Colonic mucosa (tissue), 4 donors: ENCODE measurements at places on chromosomes 5 and 9.

DNA sequence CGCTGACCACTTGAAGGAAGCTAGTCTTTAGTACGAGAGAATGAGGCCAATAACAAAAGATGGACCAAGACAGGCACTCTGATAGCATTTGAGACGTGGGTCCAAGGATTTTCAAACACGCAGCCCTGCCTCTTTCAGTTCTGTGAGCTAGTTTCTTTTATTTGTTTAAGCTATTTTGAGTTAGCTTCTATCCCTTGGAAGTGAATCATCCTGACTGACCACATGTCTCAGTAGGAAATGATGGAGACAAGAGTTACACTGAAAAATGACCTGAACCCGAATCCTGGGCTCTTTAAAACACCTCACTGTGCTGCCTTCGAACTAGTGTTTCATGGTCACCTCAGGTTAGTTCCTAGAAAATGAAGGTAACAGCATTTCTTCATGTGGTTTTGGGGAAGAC is 9.9 kb downstream of the TEK start:
- no peak for DNase-seq

- DNase-seq: no peak
Observed at GRCh38 chr5:34062419-34062818, 19.4 kb upstream of the C1QTNF3 start.

GRCh38 chr5:105789246-105789645 is 1881.5 kb downstream of the EFNA5 start:
- no peak for DNase-seq

GRCh38 chr9:4812858-4813257 is 20.1 kb downstream of the RCL1 start:
- no peak for DNase-seq

- DNase-seq: no peak
Observed at GRCh38 chr5:1963358-1963757, 80.6 kb upstream of the IRX4 start.

DNA sequence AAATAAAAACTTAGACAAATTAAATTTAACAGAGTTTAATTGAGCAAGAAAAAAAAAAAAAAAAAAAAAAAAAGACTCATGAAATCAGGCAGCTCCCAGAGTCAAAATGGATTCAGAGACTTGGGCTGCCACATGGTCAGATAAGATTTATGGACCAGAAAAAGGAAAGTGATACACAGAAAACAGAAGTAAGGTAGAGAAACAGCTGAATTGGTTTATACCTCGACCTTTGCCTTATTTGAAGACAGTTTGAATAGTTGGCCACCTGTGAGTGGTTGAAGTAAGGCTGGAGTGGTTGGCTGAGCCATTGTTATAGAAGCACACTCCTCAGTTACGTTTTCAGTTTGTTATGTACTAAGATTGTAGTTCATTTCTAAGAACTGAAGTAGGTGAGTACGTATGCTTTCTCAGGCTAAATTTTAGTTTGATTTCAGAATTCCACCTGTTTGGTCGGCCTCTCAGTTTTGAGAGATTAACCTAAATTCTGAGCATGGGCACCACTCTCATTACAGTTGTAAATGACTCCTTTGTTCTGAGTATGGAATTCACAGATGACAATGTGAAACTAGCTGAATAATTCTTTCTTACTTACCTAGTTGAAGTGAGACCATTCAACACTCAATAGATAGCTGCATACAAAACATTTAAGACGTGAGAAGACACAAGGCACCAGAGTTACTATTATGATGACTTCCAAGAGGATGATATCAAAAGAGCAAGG is 149.0 kb downstream of the AOPEP start:
- DNase-seq: peak; percentile 42

GRCh38 chr5:116922532-116922931 is 347.9 kb upstream of the SEMA6A start:
- no peak for DNase-seq

- DNase-seq: no peak
Observed at GRCh38 chr5:180658774-180659564, 9.6 kb upstream of the FLT4 start.

GRCh38 chr5:110965773-110966581 is 105.5 kb upstream of the TSLP start:
- no peak for DNase-seq

DNA sequence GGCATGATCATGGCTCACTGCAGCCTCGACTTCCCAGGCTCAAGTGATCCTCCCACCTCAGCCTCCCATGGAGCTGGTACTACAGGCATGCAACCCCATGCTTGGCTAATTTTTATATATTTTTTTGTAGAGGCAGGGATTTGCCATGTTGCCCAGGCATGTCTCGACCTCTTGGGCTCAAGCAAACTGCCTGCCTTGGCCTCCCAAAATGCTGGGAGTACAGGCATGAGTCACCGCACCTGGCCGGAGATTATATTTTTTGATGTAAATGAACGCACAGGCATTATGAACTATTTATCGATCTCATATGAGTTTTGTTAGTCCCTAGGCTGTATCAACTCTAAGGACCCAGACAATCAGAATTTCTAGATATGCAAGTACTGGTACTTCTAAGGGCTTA is 25.5 kb upstream of the CEP120 start:
- no peak for DNase-seq

DNA sequence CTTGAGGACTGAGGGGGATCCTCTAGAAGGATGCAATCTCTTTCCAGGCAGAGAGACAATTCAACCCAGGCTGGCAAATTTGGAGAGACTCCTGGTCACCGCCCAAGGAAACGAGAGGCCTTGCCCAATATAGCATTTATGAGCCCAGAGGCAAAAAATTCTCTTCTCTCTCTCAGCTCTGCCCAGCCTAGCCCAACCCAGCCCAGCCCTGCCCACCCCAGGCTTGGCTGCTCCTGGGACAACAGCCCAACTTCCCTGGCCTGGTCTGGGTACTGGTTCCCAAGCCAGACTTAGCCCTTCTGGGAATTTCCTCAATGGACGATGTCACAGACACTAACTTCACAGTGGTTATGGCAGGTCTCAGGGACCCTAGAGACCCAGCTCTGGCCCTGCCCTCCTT is 116.5 kb downstream of the PSD2 start:
- no peak for DNase-seq

GRCh38 chr9:129644365-129644764 is 2.4 kb upstream of the ASB6 start:
- DNase-seq: no peak

DNA sequence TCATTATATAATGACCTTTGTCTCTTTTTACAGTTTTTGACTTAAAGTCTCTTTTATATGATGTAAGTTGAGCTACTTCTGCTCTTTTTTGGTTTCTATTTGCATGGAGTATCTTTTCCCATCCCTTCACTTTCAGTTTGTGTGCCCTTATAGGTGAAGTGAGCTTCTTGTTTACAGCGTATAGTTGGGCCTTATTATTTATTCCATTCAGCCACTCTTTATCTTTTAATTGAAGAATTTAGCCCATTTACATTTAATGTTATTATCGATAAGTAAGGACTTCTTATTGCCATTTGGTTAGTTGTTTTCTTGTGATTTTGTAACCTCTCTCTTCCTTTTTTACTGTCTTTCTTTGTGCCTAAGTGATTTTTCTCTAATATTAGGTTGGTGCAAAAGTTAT is 117.3 kb downstream of the ADAMTSL1 start:
- DNase-seq: no peak

DNA sequence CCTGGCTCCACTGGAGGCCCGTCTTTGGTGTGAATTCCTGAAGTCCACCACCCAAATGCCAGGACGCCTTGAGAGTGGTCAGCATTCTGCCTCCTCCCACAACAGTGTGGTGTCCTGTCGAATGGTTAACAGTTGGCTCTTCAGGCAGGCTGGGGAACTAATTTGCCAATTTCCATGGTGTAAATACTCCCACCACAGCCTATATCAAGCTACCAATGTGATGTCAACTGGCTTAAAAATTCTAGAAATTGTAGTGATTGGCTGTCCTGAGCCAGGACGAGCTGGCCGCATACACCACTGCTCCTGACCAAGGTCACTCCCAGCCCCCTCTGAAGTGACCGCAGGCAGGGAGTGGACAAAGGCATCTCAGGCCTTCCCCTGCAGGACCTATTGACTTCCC is 11.1 kb downstream of the UNC5A start:
- DNase-seq: no peak

- no peak for DNase-seq
Observed at GRCh38 chr5:40484495-40484894, 195.2 kb upstream of the PTGER4 start.

DNA sequence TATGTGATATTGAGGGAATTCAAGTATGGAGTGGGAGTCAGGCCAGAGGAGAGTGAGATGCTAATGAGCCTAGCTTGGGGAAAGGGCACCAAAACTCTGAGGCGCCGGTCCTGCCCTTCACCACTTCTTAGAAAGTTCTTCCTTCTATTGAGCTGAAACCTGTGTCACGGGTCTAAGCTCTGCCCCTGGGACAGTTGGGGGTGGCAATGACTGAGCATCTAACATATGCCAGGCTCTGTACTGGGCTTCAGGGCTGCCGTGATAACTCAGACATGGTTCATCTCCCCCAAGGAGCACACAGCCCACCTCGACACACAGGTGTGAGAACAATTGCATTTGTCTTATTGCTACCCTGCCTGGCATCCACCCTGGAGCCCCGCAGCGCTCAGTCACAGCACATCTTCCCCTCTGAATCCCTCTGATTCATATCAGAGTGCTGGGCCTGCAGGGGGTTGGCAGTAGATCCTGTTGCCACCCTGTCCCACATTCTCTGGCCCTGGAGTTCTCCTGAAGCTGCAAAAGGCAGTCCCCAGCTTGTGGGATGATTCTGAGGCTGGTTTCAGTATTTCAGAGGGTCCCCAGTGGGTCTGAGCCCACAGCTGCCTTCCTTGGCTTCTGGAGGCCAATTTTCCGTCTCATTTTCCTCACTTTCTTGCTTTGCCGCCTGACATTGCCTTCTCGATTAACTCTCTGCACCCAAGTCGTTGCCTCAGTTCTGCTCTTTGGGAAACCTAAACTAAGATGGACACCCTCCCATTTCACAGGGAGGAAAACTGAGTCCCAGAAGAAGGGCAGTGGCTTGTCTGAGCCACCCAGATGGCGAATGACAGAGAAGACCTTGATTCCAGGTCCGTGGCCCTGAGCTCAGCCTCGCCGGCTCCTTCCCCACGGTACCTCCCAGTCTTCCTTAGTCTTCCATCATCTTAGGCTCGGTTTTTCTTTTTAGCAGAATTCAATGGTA is 42.5 kb downstream of the ALG2 start:
- no peak for DNase-seq

GRCh38 chr5:124162767-124163532 is 583.5 kb downstream of the ZNF608 start:
- peak; percentile 33 for DNase-seq

DNA sequence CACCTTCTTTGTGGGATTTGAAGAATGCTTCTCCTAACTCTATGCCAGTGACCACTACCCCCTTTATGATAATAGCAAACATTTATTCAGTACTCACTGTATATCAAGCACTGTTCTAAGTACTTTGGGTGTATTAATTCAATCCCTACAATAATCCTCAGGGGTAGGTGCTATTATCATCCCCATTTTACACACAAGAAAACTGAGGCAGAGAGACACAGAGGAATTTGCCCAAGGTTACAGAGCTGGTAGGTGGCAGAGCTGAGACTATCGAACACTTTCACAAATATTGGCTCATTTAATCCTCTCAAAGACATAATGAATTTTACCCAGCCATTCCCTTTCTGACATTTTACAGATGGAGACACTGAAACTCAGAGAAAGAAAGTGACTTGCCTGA is 9.8 kb upstream of the LARP1 start:
- no peak for DNase-seq

DNA sequence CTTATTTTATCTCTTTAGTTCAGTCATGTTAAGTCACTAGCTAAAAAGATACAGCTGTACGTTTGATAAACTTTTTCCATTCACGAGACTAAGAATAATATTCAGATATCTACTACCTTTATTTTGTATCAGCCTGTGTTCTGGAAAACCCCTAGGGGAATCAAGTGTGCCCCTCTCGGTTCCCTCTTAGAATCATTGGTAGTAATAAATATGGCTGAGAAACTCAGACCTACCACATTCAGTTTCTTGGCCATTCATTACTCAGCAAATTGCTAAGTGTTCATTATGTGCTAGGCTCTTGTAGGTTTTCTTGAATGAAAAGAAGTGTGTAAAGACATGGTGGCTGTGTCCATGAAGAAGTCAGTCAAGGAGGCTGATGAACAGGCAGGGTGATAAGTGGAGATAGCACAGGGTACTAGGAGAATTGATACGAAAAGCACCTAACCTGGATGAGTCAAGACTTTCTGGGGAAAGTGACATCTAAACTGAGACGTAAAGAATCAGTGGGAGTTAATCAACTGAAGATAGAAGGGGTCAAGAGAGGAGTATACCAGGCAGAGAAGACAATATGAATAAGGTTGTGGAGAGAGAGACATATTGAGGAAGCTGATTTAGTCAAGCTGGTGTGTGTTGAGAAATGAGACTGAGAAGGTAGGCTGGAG is 86.2 kb downstream of the CSNK1G3 start:
- DNase-seq: no peak

- DNase-seq: no peak
Observed at GRCh38 chr9:117088786-117089185, 326.1 kb downstream of the ASTN2 start.

GRCh38 chr9:108831496-108832178 is 24.1 kb downstream of the ACTL7B start:
- DNase-seq: no peak

DNA sequence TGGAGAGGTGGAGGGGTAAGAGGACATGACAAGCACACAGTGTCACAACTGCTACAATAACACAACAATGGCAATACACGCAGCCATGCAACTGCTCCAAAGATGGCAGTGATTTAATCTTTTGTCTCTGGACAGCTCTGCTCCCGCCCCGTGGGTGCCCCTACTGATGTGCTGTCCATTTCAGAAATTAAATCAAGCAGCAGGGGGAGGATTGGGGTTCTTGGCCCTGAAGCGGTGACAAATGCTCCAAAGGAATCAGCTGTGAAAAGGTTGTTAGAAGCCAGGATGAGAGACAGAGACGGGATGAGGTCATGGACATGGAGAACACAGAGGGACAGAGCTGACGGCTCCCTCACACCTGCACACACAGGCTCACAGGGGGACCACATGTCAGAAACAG is 22.6 kb downstream of the CNTFR start:
- no peak for DNase-seq

DNA sequence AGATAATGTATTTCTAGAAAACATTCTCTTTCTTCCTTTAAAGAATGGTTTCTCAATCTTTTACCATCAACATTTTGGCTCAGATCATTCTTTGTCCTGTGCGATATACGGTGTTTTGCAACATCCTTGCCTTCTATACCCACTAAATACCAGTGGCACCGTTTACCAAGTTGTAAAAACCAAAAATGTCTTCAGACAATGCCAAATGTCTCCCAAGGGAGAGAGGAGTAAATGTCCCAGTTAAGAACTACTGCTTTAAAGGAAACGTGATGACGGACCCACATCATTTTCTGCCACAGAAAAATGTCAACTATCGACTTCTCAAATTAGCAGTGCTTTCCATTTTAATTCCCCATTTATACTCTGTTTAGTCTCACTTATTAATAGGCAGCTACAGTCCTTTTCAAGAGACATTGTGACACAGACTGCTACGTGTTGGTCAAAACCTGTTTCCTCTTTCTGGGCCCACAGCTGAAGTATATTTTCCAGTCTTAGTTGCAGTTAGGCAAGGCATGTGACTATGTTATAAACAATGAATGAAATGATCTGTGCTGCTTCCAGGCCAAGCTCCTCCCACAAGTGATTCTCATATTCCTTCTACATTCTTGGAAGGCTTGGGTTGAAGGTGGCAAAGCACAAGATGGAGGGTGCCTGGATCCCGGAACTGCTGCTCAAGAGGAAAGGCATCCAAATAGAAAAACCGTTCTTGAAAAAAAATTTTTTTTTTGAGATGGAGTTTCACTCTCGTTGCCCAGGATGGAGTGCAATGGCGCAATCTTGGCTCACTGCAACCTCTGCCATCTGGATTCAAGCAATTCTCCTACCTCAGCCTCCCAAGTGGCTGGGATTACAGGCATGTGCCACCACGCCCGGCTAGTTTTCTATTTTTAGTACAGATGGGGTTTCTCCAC is 8.8 kb downstream of the PRXL2C start:
- DNase-seq: no peak
